DMS79 (cell line): ENCODE measurements at places on chromosomes 7 and 10.

DNA sequence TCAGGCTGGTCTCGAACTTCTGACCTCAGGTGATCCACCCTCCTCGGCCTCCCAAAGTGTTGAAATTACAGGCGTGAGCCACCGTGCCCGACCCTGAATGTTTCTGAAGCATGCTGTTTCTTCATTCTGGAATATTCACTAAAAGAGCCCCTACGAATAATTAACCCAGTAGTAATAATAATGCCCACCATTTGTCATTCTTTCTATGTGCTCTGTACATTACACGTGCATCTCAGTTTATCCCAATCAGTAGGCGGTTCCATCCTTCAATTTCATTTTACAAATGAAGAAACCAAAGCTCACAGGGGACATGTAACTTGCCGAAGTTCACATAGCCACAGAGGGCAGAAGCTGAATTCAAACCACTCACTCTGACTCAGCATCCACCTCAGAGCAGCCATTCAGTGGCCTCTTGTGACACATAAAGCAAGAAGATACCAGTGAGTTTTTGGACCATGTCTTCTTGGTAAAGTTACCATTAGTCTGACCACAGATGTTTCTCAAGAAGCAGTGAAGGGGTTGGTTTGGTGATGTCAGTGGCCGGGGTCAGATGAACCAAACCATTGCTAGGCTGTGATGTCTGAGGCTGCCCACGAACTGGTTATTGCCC, 71.9 kb upstream of the DUSP5 start:
- DNase-seq = no peak

DNA sequence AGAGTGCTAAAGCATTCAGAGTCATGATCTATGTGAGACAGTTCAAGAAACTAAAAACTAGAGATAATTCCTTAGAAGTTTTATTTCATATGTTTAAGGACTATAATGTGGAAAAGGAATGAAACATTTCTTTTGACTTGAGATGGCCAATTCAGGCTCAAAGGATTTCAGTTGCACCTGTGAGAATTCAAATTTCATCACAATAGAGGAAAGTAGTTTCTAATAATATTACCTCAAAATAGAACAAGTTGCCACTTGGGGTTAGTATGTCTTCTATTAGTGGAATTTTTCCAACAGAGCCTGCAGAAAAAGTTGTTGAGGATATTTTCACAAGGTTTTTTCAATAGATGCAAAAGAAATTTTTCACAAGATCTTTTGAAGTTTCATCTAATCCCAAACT, 37.4 kb downstream of the TMEM26 start:
- no peak for DNase-seq

DNA sequence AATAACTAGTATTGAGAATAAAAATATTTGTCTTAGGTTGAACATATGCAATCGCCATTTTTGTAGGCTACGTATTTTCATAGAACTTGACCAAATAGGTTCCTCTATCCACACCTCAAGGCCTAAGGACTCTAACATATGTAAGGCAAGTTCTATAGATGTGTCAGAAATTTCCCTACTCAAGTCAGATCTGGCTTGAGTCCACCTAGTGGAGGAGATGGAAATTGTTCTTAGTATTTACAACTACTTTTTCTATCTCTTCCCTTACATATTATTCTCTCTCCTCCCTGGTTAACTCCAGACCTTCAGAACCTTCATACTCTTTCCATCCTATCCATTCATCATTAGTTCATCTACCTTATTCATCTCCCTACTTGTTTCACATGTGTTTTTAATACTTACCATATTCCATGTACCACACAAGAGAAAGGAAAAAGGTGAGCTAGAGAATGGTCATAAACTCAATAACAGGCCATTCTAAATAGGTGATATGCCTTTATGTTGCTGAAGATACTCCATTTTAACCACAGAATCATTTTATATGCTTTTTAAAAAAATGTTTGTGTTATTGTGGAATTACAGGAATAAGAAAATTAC, 174.5 kb upstream of the HDAC9 start:
- DNase-seq = no peak

GRCh38 chr10:107450056-107450455, 285.6 kb upstream of the SORCS1 start:
- no peak for DNase-seq

DNA sequence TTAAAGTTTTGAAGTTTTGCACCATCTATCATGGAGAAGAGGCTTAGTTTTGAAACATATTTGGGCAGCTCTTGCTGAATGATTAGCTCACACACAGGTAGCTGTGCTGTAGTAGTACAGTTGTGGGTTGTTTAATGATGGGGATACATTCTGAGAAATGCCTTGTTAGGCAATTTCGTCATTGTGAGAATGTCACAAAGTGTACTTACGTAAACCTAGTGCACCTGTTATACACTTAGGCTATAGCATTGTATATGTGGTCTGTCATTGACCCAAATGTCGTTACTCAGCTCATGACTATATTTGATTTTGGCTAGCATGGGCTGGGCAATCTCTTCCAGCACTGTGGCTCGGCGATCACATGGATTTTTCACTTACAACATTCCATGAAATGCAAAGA, 247.2 kb upstream of the IGFBP3 start:
- DNase-seq = no peak

- no peak for DNase-seq
These were observed 563.1 kb upstream of the GALNT17 start for GRCh38 chr7:70568674-70569334.

GRCh38 chr10:29081231-29081630, 207.6 kb upstream of the LYZL1 start:
- no peak for DNase-seq

DNA sequence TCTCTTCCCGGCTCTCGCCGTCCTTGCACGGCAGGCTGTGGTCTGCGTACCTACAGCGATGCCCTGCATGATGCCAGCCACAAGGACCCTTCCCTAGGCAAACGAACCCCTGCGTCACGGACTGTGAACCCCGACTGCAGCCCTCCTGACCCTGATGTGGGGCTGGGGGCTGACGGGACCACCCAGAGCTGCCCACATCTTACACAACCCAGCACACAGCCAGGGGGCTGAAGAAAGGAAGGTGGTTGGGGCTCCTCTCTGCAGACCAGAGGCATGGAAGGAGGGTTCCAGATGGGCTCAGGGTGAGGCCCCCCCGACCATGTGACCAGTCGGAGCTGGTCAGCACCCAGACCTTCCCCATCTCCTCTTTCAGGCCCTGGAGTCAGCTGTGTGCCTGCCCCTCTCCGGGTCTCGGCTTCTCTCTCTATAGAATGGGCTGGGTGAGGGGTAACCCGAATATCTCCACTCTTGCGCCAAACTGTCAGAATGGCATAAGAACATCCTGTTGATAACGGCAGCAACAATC, 41.4 kb downstream of the EBF3 start:
- DNase-seq = no peak

DNA sequence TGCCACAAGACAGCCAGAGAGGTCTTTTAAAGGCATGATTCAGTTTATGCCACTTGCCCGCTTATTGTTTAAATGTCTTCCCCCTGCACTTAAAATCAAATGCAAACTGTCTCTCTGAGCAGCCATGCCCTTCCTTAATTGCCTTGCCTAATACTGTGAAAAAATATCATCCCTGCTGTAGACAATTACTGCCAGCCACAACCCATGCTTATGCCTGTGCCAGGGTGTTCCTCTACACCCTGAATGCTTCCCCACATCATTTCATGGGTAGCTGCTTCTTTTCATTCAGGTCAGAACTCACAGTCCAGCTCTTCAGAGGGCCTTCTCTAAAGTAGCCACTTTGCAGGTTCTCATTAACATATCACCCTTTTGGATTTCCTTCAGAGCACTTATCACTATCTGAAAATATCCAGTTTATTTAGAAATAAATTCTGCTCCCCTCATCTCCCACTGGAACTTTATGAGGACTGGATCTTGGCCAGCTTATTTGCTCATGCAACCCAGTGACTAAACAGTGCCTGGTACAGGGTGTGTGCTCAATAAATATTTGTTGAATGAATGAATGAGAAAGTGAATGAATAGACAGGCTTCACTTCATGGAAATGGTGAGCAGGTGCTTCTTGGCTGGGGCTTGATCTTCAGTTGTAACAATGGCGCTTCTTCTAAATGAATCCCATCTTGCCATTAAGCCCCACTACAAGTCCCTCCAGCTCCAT, 162.4 kb upstream of the MDFIC start:
- peak; percentile 20 for DNase-seq

GRCh38 chr10:72790216-72790990, 98.5 kb downstream of the MCU start:
- DNase-seq = no peak

- no peak for DNase-seq
These were observed 15.0 kb downstream of the MIOS start for GRCh38 chr7:7581531-7582179.

GRCh38 chr10:59945590-59945989, 39.2 kb upstream of the CCDC6 start:
- DNase-seq = no peak

- DNase-seq = no peak
These were observed 78.0 kb upstream of the EGR2 start for GRCh38 chr10:62894156-62894555.

GRCh38 chr7:100545360-100546128, 6.5 kb downstream of the AGFG2 start:
- DNase-seq = no peak

- DNase-seq = peak; percentile 98
These were observed 277.1 kb downstream of the CACNA2D1 start for GRCh38 chr7:82166260-82167015.

GRCh38 chr7:55104712-55105433, 86.1 kb downstream of the EGFR start:
- peak; percentile 52 for DNase-seq

GRCh38 chr7:105399043-105399725, 10.5 kb upstream of the SRPK2 start:
- DNase-seq = no peak

DNA sequence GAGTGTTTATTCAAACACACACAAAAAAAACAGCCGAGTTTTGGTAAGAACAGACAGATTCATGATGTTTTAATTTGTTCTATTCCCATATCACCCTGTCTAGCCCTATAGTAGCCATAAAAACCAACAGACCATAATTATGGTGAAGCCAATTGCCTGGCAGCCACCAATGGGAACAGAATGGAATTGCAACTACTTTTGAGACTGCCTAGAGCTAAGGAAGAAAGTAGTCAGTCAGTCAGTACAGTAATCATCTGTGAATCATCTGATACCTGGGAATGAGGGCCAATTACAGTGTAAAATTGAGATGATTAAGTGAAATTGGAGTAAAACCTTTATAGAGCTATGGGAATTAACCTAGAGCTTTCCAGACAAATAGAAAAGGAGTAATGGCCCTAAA, 952.7 kb upstream of the KCND2 start:
- no peak for DNase-seq

DNA sequence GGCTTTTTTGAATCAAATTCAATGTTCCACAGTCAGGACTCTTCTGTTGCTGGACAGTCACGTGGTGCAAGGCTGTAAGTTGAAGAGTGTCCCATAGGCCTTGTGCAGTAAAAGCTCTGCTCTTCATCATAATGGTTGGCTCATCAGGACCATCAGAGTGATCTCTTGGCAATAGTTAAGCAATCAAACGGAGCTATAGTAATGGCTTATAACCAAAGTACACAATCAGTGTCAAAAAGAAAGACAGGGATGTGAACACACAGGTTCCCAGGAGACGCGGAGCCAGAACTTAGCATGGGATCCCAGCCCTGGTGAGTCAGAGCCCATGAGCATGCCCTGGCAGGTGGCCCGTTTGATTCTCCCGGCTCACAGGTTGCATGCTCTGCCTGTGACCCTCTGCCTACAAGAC, 10.8 kb upstream of the GPNMB start:
- no peak for DNase-seq

GRCh38 chr7:45515346-45515745, 58.8 kb upstream of the ADCY1 start:
- peak; percentile 59 for DNase-seq

GRCh38 chr7:91239772-91240171, 24.5 kb upstream of the FZD1 start:
- DNase-seq = no peak

GRCh38 chr10:114479307-114479706, 75.0 kb upstream of the AFAP1L2 start:
- no peak for DNase-seq

DNA sequence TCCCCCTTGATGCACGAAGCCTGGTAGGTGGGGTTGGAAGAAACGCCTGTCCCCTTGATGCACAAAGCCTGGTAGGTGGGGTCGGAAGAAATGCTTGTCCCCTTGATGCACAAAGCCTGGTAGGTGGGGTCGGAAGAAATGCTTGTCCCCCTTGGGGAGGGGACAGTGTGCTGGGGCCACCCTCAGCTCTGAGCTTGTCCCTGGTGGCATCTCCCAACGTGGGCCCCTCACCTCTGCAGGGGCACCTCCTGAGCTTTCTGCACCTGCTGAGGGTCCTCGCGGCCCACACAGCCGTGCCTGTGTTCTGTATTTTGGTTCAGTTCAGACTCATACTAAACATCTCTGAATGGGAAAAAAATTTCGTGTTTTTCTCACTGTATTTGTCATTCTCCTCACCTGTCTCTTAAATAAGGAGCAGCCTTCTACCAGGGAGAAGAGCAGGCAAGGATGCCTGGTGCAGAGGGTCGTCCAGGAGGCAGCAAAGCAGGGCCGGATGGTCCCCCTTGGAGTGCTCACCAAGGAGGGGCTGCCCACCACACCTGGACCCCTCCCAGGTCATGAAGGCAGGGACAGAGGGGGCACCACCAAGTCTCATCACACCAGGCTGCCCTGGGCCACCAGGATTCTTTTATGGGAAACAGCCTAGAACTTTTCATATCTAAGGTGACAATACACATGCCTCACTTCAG, 24.7 kb downstream of the VIPR2 start:
- DNase-seq = no peak

DNA sequence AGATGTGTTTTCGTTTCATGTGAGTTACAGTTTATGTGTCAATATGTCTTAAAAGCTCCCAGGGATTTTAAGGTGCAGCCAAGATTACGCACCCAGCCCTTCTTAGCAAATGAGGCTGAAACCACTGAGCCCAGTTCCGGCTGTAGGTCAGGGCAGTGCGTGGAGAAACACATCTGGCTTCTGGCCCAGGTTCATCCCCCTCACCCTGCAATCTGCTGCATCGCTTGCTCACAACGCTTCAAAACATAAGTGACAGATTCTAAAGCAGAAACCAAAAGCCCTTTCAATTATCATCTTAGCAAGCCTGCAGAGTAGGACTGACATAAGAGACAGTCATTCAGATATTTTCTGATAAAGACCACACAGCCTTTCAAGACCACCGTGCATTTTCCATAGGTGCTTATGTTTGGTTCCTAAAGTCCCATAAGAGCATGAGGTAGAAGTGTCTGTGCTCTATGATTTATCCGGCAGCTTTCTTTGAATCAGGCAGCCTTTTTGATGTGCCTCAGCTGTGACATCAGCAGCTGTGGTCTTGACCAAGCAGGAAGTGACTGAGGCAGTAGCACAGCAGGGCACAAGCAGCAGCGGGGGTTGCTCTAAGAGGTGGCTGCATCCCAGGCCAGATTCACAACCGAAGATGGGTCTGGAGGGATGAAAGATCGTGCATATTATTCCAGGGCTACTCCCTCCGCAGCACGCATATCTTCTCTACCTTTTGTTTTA, 72.1 kb upstream of the LYZL2 start:
- DNase-seq = no peak
